Stimulated activated CD8-positive, alpha-beta memory T cell treated with anti-CD3 and anti-CD28 coated beads, Interleukin-4, amount 100 ng/mL, for 1 hour (primary cell): ENCODE measurements at places on chromosomes 1 and 21.

DNA sequence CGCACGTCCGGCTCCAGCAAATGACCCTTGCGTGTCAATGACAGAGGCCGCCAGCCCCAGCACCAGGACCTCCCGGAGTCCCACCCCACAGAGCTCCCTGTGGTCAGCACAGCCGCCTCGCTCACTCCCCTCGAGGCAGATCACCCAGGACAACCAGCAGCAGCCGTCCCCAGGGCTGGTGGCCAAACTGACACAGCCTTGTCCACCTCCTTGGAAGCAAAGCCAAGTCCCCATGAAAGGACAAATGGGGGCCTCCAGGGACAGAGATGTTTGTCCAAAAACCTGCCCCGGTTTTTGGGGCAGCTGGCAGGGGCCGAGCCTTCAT lies 2.1 kb downstream of the KRTAP10-10 start:
- DNase-seq: no peak

DNA sequence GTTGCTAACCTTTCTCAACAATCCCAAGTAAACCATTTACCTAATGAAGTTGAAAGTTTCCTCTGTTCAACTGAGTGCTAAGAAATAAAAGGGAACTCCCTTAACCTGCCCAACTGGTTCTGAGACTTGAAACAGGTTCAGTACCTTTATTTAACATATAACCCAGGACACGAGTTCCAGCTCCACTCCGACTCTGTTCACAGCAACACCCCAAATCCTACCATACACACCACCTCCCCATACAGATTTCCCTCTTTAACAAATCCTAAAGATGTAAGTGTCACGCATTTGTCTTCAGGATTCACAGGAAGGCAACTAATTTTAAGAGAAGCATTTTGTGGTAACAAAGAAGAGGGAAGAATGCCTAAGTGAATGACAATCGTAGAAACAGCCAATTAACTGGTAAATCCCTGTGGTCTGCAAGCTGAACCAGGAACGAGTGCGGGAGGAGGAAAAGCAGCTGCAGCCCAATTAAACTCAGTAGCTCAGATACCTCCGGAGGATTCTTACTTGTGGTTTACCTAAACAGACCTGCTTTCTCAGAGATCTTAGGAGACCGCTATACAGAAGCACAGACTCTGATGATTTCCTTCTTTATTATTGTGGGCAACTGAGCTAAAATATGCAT lies 134.5 kb upstream of the MAGI3 start:
- DNase-seq: no peak

DNA sequence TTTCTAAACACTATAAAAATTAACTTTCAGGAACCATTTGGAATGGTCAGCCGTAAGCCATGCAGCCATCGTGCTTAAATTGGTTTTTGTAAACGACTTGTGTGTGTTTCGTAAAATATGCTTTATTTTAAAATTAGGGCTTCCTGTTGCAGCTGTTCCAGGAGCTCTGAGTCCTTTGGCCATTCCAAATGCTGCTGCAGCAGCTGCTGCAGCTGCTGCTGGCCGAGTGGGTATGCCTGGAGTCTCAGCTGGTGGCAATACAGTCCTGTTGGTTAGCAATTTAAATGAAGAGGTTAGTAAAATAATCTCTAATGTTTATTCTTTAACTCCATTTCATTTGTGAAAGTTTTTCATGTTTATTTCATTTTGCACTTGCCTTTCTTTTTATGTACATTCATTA lies 83.1 kb downstream of the PTBP2 start:
- DNase-seq: no peak

- no peak for DNase-seq
These were observed 95.1 kb upstream of the F3 start for GRCh38 chr1:94636624-94637023.

DNA sequence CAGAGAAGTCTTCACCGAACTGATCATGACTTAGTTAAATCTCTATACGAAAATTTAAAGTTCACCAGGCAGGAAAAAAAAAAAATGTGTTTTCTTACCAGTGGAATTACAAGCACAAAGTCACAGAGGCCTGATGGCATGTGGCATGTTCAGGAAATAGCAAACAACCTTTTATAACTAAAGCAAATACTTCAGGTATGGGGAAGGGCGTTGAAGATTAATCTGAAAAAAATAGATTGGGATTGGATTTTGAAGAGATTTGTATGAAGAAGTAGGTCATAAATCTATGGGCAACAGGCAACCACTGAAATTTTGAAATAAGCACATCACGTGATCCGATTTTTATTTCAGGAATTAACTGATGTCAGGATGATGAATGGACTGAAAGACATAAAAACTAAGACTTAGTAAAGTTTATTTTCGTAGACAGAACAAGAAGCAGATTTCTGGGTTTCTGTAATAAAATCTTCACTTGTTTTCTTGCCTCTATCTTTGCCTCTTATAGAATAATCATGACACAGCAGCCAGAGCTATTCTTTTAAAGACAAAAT lies 295.9 kb upstream of the ADGRL4 start:
- DNase-seq: no peak

DNA sequence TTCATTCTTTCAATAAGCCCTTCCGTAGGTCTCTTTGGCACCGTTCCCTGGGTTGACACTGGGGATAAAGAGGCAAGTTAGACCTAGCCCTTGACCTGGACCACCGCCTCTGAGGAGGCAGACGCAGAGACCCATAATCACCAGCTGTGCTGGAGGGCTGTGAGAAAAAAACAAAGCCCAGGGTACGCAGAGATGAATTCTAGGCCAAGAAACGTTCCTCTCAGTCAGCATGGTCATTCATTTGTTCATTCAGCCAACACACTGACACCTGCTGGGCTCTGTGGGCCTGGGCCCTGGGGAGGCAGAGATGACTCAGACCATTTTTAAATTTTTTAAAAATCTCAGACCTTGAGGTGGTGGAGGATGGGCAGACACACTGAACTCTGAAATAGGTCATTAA lies 26.3 kb upstream of the TRABD2B start:
- no peak for DNase-seq

- DNase-seq: no peak
These were observed 80.3 kb downstream of the RNF220 start for GRCh38 chr1:44485229-44485933.

- no peak for DNase-seq
These were observed 20.1 kb upstream of the DISP3 start for GRCh38 chr1:11458811-11459275.

- no peak for DNase-seq
These were observed 18.6 kb upstream of the MOB3C start for GRCh38 chr1:46635205-46635604.

DNA sequence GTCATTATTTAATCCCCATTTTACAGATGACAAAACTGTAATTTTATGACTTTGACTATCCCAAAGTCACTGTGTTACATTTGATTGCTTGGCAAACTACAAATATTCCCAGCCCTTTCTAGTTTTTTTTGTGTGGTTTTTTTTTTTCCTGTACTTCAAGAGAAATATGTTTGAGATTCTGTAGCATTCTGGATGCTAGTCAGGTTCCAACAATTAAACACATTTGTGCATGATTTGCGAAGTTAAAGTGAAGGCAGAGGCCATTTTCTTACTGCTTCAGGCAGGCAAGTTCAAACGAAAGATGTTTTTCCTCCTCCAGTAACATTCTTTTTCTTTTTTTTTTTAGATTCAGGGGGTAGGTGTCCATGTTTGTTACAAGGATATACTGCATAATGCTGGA lies 107.9 kb upstream of the SERTAD4 start:
- DNase-seq: no peak

DNA sequence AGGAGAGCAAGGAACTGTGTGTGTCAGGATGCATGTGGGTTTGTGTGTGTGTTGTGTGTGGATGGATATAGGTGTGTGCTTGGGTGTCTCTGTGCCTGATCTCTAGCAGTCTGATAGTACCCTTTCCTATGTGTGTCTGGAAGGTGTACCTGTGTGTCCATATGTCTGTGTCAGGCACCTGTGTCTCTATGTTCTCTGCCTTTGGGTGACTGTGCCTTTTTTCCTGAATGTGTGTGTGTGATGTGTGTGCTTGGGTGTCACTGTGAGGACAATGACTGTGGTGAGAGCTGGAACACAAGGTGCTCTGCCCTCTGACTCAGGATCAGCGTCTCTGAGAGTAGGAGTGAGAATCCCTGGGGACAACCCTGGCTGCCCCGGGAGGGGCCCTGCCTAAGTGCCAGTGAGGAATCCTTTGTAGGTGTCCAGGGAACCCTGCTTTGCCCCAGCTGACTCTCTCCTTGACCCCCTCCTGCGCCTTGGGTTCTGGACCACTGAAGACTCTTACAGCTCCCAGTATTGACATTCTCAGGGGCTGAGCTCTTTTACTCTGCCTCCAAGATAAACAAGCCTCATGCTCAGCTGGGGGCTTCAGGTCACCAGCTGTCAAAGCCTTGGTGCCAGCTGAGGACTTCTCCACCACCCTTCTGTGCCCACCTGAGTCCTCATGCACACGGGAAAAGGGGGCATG lies 735 bp upstream of the EFNA3 start:
- DNase-seq: no peak

DNA sequence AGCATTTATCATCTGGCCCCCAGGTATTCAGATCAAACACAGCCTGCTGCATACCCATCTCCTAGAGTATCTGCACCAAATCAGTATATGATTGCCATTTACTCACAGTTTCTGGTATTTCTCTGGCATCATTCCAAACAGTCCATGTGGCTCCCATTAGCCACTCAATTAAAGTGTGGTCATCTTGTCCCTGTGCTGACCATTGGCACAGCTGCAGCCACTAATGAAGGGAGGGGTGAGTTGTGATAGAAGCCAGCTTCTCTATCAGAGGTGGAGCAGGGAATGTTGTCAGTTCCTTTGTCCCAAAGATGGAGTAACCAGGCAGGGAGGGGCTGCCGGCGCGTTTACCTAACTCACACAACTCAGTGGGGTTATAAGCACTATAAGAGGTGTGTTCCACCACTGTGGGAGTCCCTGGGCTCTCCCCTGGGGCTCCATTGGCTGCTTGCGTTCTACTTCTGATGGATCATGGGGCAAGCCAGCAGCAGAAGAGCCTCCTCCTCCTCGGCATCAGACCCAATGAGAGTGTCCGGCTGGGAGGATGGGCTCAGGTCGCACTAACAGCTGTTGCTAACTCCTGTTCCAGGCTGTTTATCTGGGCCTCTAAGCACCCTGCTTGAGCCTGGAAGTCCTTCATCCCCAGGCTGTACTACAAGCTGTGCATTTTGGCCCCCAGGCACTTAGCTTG lies 108.6 kb downstream of the GDAP2 start:
- no peak for DNase-seq

DNA sequence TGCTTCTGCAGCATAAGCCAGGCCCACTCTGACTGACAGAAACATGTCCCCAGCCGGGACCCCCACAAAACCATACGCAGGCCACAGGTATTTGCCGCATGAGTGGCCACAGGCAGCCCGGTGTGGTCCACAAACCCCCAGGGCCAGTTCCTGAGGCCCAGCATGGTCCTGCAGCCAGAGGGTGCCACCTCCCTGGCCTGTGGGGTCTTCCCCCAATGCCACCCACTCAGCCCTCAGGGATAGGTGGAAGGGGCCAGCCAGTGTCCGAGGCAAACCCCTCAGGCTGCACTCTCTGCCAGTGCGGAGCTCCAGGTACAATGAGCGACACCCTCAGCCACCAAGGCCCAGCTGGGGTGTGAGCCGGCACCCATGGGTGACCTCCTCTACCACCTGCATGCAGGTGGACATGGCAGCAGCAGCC lies 43.5 kb downstream of the UBE2G2 start:
- DNase-seq: no peak

- DNase-seq: no peak
These were observed 99.0 kb upstream of the HNRNPU start for GRCh38 chr1:244963231-244963826.

DNA sequence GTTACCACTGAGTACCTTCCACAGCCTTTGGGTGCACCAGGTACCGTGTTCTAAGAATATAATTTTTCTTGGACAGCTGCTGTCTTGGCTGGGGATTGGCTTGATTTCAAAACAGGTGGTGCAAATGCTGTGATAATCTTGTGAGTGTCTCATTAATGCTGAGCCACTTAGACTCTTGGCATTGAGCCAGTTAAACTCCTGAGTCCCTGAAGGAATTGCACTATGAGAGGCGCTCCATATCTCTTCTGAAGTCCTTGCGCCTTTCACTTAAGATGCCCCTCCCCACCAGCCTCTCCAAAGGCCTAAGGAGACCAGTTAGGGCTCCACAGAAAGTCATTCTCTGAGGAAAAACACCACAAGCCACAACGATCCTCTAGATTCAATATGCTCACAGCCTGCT lies 51.0 kb downstream of the BACH1 start:
- DNase-seq: no peak

- DNase-seq: no peak
These were observed 382.7 kb downstream of the DPYD start for GRCh38 chr1:97538113-97538512.

GRCh38 chr1:229260297-229260696 lies 10.6 kb upstream of the RAB4A start:
- no peak for DNase-seq

DNA sequence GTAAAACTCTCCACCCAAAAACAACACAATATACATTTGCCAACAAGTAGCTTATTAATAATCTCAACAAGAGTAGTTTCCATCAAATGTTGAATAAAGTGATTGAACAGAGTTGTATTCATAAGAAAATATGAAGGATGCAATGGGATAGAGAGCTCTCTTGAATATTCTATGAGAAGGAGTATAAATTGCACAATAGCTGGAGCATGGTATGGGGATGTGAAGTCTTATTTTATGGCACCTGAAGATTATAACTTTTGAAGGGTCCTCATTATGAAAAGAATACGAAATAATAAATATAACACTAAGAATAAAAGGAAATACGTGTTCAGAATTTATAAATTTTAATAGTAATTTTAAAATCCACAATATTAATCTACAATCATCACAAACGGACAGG lies 1415.1 kb downstream of the KCNT2 start:
- no peak for DNase-seq

- no peak for DNase-seq
These were observed 37.0 kb upstream of the PARP1 start for GRCh38 chr1:226444901-226445300.

- DNase-seq: no peak
These were observed 30.2 kb downstream of the USP1 start for GRCh38 chr1:62467092-62467491.

GRCh38 chr1:218517459-218517858 lies 172.3 kb downstream of the TGFB2 start:
- no peak for DNase-seq

DNA sequence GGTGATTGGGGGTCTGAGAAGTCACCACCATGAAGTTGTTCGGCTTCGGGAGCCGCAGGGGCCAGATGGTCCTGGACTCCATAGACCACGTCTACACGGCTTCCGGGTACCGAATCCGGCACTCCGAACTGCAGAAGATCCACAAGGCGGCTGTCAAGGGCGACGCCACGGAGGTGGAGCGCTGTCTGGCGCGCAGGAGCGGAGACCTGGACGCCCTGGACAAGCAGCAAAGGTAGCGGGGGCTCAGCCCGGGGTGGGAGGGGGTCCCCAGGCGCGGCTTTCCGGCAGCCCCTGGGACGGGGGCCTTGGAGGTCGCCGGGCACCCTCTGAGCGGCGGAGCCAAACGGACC lies 146.5 kb downstream of the LIPI start:
- DNase-seq: no peak

GRCh38 chr1:167966050-167966449 lies 29.2 kb upstream of the MPC2 start:
- DNase-seq: no peak

- no peak for DNase-seq
These were observed 9.8 kb downstream of the EDN2 start for GRCh38 chr1:41474490-41475271.
